Stimulated activated CD4-positive, alpha-beta T cell treated with anti-CD3 and anti-CD28 coated beads, Interleukin-1b, Interleukin-23, amount 100 ng/mL, for 48 hours (primary cell): ENCODE measurements at places on chromosomes 11 and 22.

GRCh38 chr11:126079621-126080124 is 17.0 kb upstream of the CDON start:
- DNase-seq: no peak

DNA sequence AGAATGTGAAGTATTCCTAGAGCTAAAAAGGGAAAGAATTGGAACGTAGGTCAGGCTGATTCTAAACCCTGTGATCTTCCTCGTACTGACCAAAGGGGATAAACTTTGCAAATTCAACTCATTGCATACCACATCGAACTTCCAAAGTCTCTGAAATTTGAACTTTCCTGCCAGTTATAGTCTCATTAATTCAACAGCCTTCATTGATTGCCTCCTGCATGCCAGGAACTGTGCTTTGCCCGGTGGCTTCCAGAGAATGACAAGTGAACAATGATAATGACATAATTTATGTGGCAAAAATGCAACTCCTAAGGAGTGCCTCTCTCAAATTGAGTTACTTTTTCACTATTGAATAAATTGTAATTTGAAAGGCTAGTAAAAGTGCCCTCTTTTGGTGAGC is 107.7 kb upstream of the LDLRAD3 start:
- no peak for DNase-seq

DNA sequence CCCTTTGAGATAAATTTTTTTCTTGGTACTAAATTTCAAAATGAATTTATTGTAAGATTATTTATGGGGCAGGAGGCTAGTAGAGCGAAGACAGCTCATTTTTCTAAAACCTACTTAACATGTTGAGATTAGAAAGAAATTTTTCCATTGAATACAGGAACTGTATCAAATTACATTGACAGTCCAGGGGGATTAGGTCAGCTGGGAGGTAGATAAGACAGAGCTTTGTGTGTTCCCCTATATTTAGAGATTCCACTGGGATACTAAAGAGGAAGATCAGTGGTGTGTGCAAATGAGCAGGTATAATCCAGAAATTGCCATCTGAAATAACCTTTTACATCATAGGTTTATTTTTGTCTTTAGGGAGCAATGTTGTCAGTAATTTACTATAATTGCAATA is 32.1 kb downstream of the ENDOD1 start:
- DNase-seq: no peak

GRCh38 chr11:34345991-34346480 is 11.8 kb downstream of the ABTB2 start:
- DNase-seq: no peak

- no peak for DNase-seq
Observed at GRCh38 chr11:81792416-81792815, 941.2 kb downstream of the FAM181B start.

- DNase-seq: no peak
Observed at GRCh38 chr22:45335021-45335818, 25.5 kb downstream of the FAM118A start.

- DNase-seq: no peak
Observed at GRCh38 chr11:117620086-117620485, 176.9 kb downstream of the DSCAML1 start.

GRCh38 chr11:697811-698311 is 2.2 kb downstream of the TMEM80 start:
- no peak for DNase-seq

GRCh38 chr11:44766972-44767278 is 40.2 kb downstream of the TSPAN18 start:
- no peak for DNase-seq
